ENCODE measurements at places on chromosomes 4 and X.

DNA sequence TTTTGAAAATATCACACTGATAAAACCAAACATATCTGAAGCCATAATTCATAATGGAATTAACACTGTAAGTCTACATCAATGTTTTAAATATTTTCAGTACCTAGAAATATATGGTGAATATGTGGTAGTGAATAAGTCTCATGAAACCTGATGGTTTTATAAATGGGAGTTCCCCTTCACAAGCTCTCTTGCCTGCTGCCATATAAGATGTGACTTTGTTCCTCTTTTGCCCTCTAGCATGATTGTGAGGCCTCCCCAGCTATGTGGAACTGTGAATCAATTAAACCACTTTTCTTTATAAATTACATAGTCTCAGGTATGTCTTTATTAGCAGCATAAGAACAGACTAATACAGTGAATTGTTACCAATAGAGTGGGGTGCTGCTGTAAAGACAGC, 536.8 kb upstream of the GALNT7 start:
- no peak for DNase-seq

GRCh38 chr4:105061731-105062130, 84.9 kb upstream of the TET2 start:
- DNase-seq, result no peak

GRCh38 chr4:22482250-22483127, 33.4 kb downstream of the ADGRA3 start:
- DNase-seq, result no peak

GRCh38 chr4:85732124-85732523, 257.2 kb downstream of the ARHGAP24 start:
- DNase-seq, result no peak

DNA sequence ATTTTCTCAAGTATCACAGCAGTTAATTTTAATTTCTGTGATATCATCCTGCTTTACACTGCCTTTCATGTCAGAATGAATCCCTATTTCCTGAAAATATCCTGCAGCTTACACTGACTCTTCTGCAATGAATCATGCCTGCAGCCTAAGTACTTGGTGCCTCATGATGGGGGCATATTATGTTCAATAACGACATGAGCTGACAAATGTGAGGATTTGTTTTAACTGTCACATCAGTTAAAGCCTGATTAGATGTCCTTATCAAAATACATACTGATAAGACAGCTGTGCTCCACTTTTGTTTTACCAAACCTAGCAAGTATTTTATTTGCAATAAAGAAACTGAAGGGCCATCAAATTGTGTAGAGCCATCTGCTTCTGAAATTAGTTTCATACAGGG, 359.9 kb upstream of the AGA start:
- no peak for DNase-seq

- DNase-seq, result no peak
Measured at GRCh38 chrX:119402588-119402987, 3.5 kb downstream of the SLC25A43 start.

DNA sequence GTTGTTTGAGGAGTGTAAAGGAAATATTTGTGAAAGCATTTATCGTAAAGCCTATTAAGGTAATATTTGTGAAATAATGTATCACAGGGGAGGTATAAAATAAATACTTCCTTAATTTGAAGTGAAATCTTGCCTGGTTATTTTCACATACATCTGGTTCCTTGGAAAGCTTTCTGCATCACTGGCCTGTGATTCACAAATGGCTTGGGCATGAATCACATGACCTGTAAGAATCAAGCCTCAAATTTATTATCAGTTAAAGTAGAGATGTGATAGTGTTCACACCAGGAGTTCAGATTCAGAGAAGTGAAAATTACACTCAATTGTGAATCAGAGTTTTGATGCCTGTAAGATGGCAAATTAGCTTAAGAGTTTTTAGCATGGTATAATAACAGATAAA, 1911.4 kb downstream of the STIM2 start:
- DNase-seq, result no peak

DNA sequence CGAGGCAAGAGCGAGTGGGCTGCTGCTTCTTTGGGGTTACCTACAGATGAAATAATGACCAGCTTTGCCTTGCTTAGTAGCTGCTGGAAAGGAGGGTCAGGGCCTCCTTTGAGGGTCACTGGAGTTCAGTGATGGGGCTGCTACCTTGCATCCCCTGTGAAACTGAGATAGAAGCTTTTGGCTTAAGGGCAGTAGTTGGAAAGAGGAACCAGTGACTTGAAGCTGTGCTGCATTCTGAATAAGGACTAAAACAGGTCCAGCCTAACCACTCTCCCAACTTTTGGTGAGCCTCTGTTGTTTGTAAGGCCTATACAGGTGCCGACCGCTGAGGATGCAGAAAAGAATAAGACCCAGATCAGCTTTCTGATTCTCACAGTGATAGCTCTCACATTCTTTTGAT, 41.2 kb downstream of the RASL11B start:
- no peak for DNase-seq
